ENCODE measurements at places on chromosomes 2 and 18.
A peak's percentile ranks its signal among the peaks of the same experiment; 100 is the strongest.

- DNase-seq = no peak
Observed at GRCh38 chr2:235496239-235496621, 2.4 kb downstream of the AGAP1 start.

- DNase-seq = no peak
Observed at GRCh38 chr2:119201815-119202214, 21.8 kb upstream of the STEAP3 start.

DNA sequence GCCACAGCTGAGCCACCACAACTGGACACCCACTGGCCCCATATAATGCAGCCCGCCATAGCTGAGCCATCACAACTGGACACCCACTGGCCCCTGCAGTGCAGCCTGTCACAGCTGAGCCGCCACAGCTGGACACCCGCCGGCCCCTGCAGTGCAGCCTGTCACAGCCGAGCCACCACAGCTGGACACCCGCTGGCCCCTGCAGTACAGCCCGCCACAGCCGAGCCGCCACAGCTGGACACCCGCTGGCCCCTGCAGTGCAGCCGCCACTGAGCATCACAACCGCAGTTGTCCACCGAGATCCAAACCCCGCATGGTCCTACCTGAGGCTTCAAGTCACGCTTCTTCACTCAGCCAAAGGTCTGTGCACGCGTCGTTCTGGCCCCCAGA lies 134.2 kb downstream of the PXDN start:
- no peak for DNase-seq

- no peak for DNase-seq
Observed at GRCh38 chr2:8448824-8449556, 232.9 kb upstream of the ID2 start.

DNA sequence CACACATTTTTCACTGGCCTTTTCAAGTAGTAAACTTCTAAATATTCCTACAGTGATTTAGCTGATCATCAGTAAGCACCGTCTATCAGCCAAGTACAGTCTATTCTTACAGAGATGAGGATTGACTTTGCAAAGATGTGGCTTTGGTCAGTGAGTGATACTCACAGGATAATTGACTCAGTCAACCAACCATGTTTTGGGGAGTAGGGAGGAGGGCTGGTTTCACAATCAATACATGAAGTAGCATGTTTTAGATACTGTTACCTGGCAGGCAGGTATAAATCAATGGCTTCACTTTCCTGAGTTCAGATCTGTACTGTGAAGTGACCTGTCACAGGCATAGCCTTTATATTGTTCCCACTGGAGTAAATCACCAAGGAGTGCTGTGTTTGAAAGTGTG lies 27.2 kb downstream of the OSBPL6 start:
- no peak for DNase-seq

- no peak for DNase-seq
Observed at GRCh38 chr18:21799721-21800120, 59.1 kb downstream of the MIB1 start.

DNA sequence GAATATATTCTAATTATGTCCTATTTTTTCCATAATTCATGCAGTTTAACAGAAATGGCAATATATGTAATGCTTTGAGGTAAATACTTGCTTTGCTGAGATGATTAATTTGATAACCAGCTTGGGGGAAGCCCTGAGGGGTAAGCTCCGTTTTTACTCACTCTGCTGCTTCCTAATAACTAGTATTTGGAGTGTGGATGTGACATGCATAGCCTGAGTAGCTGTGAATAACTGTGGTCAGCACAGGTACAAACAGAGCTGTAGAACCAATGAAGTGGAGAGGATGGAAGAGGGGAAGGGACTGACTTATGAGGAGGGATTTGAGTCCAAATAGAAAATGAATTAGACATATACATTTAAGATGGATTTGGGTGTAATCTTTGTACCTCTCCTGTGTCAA lies 1495.5 kb upstream of the DDX18 start:
- DNase-seq = no peak

GRCh38 chr2:222859786-222860612 lies 837 bp upstream of the ACSL3 start:
- DNase-seq = no peak

GRCh38 chr2:100060875-100061274 lies 81.5 kb downstream of the AFF3 start:
- DNase-seq = no peak

DNA sequence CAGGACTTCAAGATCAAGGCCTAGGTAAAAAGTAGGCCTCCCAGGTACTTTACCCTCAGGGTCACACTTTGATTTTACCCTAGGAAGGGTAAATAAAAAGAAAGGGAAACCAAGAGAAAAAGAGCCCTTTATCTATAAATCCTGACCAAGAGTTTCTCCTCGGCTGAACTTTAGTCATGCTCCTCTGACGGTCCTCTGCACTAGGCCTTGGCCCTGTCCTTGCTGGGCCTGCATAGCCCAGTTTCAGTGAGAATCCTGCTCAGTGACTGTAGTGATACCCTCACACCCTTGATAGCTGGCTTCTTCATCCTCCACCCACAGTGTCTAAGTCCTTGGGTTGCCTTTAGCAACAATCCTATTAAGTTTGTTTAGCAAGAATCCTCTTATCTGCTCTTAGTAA lies 20.5 kb upstream of the ITSN2 start:
- no peak for DNase-seq

- DNase-seq = no peak
Observed at GRCh38 chr2:53964987-53965687, 5.7 kb downstream of the PSME4 start.

GRCh38 chr18:35049111-35050027 lies 8.2 kb downstream of the MAPRE2 start:
- DNase-seq = no peak

GRCh38 chr2:160837416-160837815 lies 322.8 kb upstream of the TANK start:
- no peak for DNase-seq

- DNase-seq = no peak
Observed at GRCh38 chr2:667332-667999, 9.7 kb downstream of the TMEM18 start.

DNA sequence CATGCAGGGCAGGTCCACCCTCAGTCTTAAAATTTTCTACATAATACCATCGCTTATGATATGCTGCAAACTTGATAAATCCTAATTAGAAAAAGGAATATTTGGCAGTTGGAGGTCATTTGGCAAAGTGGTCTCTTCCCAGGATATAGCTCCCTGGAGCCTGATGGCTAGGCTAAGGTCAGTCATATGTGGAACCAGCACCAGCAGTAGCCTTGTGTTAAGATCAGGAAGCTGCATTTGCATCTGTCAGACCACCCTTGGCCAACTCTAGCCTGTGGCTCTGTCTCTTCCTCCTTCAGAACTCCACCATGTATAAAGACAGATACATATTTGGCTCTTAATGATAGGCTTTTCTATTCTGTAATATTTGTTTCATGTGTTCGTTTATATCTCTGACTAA lies 5.4 kb upstream of the HK2 start:
- no peak for DNase-seq

DNA sequence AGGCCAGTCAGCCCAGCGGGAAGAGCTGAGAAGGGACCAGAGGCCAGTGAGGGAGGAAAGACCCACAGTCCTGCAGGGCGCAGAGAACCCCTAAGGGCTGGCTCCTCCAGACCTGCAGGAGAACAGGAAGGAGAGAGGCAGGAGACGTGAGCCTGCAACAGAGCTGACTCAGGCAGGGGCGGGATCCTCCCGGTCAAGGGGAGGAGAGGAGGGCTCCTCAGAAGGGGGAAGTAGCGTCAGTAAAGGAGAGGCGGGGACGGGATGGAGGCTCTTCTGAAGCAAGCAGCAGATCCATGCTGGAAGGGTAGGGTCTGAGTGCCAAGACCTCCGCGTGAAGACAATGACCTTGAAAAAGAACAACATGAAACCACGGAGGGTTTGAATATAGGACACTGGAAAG lies 50.8 kb downstream of the TRABD2A start:
- no peak for DNase-seq

GRCh38 chr2:128321784-128322714 lies 3.4 kb upstream of the HS6ST1 start:
- peak; percentile 69 for DNase-seq

DNA sequence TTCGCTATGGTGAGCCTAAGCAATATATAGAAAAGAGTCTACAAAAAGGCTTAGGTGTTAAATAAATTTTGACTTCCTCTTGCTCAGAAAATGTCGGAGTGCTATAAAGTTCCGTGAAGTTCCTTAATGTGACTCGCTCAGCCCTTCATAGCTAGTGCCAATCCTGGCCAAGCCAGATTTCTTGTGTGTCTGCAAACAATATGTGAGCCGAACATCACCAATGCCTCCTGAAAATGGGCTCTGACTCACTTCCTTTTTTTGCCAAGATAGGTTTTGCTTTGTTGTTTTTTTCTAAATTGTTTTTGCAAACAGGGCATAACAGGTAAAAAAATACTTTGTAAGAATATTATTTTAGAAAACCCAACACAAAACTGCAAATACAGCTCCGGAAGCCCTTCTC lies 26.1 kb downstream of the CDC42EP3 start:
- DNase-seq = no peak

DNA sequence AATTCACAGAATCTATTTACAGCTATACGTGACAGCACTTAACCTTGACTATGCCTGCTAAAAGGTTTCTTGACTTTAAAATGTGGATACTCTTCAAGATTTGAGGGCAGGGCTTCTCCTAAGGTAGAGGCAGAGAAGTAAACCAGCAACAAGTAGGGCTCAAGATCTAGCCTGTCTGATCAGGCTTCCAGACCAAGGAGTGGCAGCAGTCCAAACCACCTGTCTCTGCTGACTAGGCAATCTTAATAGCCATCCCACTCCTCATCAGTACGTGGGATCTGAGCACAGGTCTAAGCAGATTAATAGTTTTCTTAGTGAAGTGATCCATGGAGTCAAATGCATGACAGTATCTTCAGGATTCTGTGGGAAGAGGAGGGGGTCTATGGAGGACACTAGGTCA lies 100.4 kb downstream of the GPD2 start:
- no peak for DNase-seq

- DNase-seq = no peak
Observed at GRCh38 chr2:98118161-98118560, 31.2 kb downstream of the VWA3B start.

GRCh38 chr2:219699440-219699821 lies 72.0 kb downstream of the SLC4A3 start:
- DNase-seq = no peak

DNA sequence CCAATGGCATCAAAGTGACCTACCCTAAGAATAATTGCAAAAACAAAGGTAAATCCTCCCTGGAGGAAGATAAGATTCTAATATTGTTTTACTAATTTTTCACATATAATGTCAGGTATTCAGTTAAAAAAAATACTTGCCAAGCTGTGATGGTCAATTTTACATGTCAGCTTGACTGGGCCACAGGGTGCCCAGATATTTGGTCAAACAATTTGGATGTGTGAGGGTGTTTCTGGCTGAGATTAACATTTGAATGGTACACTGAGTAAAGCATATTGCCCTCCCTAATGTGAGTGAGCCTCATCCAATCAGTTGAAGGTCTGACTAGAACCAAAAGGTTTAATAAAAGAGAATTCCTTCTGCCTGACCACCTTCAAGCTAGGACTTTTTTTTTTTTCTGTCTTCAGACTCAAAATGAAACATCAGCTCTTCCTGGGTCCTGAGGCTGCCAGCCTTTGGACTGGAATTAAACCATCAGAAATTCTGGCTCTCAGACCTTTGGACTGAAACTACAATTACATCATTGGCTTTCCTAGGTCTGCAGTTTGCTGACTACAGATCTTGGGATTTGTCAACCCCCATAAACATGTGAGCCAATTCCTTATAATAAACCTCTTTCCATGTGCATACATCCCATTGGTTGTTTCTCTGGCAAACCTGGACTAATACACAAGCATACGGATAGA lies 65.4 kb downstream of the LDAH start:
- DNase-seq = no peak

GRCh38 chr2:148933456-148933855 lies 58.4 kb downstream of the KIF5C start:
- DNase-seq = no peak

GRCh38 chr18:245282-245847 lies 22.5 kb downstream of the THOC1 start:
- no peak for DNase-seq

DNA sequence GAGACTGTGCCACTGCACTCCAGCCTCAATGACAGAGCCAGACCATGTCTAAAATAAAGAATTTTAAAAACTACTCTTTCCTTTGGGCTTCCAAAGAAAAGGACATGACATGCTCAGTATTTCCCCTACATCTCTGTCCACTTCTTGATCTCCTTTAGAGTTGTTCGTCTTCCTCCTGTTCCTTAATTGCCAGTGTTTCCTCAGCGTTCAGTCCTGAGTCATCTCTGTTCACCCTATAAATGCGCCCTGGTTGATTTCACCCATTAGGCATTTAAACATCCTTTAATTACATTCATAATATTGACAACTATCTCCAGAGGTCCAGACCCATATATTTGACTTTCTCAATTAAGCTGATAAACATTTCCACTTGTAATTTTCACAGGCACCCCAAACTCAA lies 64.0 kb downstream of the AAK1 start:
- DNase-seq = no peak

DNA sequence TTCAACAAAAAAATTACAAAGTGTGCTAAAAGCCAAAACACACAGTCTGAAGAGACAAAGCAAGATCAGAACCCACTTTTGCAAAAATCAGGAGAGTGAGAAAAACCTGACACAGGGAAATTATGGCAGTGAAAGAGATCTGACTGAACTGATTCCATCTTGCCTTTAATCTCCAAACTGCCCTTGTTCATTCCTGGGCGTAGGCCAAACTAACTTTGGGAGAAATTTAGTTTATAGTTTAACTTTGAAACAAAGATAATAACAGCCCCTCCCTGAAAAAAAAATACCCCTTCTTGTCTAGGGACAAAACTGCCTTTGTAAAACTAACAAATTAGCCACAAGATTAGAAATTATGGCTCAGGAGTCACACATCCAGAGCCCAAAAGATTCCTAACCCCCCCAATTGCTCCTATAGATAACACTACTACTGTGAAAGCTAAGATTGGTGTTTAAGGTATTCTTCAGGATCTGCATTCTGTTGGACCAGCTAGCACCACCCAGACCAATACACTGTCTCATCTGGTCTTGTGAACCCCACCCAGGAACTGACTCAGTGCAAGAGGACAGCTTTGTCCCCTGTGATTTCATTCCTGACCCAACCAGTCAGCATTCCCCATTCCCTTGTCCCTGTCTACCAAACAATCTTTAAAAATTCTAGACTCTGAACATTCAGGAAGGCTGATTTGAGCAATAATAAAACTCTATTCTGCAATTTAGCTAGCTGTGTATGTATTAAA lies 226.1 kb upstream of the SH3BP4 start:
- no peak for DNase-seq
